ENCODE measurements at places on chromosomes 2 and 18.
A peak's percentile ranks its signal among the peaks of the same experiment; 100 is the strongest.

- DNase-seq: peak; percentile 80
These were observed at the start of gene PTPRM for GRCh38 chr18:7566567-7567473. Gene PTPRM, plus strand, starts transcription at chr18:7567316. Its CDS starts 503 bp downstream, at chr18:7567819.

GRCh38 chr2:24105816-24106215, 17.3 kb downstream of the PFN4 start:
- no peak for DNase-seq

DNA sequence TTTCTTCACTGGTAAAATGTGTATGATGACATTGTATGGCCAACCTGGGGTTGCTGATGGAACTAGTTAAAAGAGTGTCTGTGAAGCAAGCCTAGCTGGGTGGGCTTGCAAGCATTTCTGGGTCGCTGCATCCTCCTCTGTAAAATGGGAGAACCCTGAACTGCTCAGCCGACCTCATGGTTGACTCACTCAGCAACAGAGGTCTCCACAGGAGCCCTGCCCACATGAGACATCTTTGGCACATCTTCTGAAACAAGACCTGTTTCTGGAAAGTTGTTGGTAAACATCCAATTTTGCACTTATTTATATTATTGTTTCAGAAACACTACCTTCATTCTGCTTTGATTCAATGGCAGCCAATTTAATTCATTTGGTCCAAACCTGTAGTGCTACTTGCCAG, 52.6 kb downstream of the BCL11A start:
- no peak for DNase-seq

DNA sequence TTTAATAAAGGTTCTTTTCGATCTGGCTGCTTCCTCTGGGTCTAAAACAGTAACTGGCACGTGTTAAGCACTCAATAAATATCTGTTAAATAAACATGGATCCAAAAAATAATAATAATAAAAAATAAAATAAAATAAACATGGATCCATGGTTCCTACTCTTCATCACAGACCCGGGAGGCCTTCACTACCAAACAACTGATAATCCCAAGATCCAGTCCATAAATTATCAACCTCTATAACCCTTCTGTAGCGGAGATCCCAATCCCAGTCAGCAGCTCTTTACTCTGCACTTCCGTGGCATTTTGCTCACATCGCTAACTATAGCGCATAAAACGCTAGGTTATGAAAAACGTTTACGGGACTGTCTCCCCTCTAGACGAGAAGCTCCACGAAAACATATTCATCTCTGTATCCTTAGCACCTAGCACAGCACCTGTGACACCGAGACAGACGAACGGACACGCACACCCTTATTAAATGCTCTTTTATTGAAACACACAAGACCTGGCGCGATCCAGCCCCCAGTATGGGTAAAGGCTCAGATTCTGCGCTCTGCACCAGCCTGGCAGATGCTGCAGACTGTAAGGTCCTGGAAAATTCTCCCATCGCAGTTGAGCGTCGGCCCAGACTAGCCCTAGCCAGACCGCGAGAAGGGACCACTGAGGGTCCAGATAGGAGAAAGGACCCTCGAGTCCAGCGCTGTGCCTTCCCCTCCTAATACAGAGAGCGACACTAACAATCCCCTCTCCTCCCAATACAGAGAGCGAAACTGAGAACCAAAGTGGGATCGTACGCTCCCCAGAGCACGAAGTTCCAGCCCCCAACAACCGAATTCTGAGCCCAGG, 770 bp downstream of the NBAS start:
- no peak for DNase-seq

Data from mucosa of descending colon (tissue), 3 donors.